ENCODE measurements at places on chromosomes 5 and 9.

GRCh38 chr5:158265931-158266700 lies 407.2 kb upstream of the CLINT1 start:
- DNase-seq, result no peak

DNA sequence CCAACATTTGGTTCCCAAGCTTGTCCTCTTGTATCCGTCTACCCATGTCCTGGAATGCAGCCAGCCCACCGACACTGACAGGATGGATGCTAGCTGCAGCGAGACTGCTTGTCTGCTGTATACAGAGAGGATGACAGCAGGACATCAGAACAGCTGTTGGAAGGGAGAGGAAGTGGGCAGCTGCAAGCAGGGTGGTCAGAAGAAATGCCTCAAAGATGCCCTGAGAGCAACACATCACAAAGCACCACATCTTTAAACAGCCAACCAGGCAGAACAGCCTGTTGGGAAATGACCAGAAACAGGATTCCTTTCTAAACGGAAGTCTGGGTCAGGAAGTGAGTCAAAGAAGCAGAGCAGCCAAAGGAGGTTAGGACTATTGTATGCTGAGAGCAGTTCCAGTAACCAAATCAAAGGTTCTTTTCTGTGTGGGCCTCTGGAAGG lies 219.1 kb downstream of the NDUFS4 start:
- no peak for DNase-seq

DNA sequence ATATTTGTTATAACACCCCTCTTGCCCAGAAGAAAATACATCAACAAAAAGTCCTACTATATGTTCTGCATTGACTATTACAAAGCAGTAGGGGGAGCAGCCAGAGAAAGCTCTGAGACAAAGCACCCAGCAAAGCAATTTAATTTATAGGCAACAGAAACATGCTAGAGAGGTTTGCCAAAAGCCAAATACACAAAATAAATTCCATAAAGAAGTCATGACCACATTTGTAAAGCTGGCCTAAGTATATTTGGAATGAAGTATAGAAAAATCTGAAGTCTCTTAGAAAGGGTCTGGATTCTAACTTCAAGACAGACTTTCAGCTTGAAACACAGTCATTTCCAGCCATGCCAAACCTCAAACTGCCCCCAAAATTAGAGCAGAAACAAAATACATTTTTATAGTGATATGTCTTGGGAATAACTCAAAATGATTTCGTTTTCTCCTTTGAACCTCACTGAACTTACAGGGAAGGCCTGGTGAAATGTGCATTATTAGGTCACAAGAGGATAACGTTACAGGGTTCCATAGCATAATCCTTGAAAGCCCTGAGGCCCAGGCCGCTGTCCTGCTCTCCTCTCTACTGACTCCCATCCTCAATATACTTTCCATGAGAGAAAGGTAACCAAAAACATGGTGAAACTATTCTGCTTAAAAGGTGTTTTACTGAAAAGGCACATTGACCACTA lies 451.8 kb downstream of the RAB3C start:
- DNase-seq, result peak; percentile 44

DNA sequence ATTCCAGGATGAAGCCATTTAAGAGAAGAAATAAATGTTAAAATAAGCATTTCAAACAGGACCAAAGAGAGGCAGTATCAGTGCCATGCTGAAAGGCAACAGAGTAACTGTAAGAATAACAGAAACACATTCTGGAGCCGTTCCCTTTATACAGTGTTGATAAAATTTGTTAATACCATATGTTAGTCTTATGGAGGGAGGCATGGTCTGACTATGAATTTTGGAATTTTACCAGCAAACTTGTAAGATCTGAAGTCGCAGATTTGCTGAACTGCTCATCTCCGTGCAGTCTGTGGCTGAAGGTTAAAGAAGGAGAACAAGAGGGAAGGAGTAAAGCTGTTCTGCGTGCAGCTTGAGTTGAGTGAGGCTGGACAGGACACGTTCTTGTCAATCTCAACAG lies 508.4 kb downstream of the NFIB start:
- DNase-seq, result no peak

- DNase-seq, result no peak
Measured at GRCh38 chr5:179816796-179817469, 3.8 kb upstream of the SQSTM1 start.

- DNase-seq, result no peak
Measured at GRCh38 chr5:96072138-96072790, 110.6 kb upstream of the ELL2 start.

DNA sequence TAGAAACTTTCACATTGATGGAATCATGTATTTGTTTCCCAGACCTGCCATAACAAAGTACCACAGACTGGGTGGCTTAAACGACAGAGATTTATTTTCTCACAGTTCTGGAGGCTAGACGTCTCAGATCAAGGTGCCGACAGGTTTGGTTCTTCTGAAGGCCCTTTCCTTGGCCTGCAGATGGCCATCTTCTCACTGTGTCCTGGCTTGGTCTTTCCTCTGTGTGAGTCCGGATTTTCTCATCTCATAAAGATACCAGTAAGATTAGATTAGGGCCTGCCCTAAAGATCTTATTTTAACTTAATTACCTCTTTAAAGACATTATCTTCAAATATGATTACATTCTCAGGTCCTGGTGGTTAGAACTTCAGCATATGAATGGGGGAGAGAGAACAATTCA lies 5.8 kb downstream of the USP20 start:
- DNase-seq, result no peak

DNA sequence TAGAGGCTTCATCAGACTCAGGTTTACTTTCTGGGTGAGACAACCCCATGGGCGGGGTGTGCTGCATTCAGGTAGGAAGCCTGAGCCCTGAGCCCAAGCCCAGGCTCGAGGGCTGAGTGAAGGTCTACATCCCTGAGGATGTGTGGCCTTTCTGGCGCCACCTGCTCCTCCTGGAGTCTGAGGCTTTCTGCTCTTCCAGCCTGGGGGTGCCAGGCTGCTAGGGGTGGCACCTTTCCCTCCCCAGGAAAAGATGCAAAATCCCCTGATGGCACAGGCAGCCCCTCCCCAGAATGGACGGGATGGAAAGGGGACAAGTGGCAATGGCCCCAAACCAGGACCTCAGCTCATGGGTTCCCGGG lies 44.4 kb upstream of the PRRC2B start:
- no peak for DNase-seq

- DNase-seq, result peak; percentile 81
Measured at GRCh38 chr9:134455934-134456755, 129.9 kb downstream of the RXRA start.

DNA sequence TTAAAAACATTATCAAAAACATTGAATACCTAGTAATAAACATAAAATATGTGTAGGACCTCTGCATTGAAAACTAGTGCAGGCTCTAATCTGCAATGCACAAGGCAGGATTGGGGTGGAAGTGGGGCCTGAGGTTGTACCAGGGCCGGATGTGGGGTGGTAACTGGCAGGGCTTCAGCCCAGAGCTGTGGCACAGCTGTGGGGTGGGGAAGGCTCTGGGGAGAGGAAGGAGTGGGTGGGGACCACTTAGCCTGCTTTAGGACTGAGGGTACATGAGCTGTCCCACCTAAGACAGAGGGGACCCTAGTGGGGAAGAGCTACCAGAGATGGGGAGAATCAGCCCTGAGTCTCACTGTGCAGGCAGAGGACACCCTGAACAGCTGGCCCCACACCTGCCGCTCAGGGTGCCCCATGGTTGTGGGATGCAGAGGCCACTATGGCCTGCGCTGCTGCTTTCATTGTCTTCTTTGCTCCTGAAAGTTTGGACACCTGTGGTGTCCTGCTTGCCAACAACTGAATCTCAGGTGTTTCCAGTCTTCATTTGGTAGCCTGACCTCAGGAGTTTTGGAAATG lies 311.4 kb downstream of the TLE4 start:
- peak; percentile 61 for DNase-seq

GRCh38 chr9:36088020-36088419 lies 48.5 kb upstream of the GLIPR2 start:
- DNase-seq, result no peak

DNA sequence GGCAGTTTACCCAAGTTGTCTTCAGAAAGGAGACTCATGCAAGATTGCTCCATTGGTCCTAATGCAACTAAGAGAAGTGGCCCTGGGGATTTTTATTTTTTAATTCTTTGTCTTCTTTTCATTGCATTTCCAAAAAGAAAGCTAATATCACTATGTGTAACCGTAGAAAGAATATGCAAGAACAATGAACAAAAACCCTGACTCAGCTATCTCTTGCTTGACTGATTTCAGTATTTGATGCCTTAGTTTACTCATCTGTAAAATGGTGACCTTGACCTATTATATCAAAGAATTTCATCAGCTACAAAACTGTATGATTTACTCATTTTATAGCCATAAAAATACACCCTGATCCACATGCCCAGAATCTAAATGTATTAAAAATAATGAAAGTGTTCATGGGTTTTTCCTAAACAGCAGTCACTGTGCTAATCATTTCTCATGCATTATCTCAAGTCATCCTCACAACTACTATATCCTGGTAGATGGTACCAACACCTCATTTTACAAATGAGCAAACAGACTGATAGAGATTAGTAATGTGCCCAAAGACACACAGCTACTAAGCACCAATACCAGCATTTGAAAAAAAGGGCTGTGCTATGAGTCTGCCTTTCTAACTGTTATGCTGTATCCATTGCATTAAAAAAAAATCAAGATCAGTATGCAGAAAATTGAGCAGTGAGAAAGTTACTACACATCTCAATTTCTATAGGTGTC lies 185.7 kb downstream of the MLLT3 start:
- no peak for DNase-seq

DNA sequence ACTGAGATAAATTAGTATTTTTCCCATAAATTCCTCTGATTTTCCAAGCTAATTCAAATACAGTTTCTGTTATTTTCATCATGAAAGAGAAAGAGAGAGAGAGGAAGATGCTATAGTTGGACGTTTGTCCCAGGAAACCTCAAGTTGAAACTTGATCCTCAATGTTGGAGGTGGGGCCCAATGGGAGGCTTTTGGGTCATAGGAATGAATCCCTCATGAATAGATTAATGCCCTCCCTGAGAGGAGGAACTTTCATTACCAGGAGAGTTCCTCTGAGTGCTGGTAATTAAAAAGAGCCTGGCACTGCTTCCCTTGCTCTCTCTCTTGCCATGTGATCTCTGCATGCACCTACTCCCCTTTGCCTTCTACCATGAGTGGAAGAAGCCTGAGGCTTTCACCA lies 189.9 kb upstream of the SMC2 start:
- no peak for DNase-seq

- DNase-seq, result no peak
Measured at GRCh38 chr5:88388476-88389337, 120.1 kb upstream of the TMEM161B start.

DNA sequence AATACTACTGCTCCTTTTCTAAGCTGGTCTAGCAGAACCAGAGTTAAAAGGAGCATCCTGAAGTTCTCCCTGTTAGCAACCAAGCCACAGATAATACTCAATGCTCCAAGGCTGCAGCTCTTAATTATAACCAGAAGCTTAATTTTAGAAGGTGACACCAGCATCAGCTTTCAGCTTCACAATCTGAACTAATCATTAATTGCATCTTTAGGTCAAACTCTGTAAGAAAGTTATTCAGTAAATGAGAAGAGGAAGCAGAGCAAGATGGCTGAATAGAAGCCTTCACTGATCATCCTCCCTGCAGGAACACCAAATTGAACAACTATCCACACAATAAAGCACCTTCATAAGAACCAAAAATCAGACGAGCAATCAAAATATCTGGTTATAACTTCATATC lies 38.5 kb downstream of the APBA1 start:
- DNase-seq, result no peak

DNA sequence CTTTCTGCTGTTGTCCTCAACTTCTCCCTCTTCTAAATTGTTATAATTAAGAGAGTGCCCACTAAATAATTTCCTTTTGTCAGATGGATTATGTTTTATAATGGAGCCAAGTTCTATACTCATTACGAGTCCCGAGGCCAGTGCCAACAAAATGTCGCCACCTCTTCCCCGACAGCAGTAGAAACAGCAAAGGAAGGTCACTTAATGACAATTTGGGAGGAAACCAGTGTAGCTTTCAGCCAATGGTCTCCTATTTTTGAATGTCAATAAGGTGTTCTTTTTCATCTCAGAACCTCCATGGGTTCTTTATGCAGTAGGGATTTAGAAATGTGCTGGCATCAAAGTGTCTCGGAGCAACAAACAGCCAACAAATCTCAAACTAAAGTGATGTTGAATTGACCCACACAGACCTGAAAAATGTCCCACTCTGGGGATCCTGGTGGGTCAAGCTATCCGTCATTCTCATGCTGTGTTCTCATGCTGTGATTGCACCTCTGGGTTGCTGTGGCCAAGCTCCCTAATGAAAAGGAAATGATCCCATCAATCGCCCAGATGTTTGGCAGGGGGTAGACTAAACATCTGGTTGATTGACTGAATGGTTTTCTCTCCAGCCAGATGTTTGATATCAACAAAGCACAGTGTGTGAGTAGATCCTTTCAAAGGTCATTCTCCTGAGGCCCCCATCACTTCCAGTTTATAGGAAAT lies 291.9 kb downstream of the DMAC1 start:
- DNase-seq, result no peak

- DNase-seq, result no peak
Measured at GRCh38 chr5:75961818-75962217, 121.4 kb upstream of the SV2C start.

- DNase-seq, result no peak
Measured at GRCh38 chr9:83444110-83444509, 94.1 kb downstream of the FRMD3 start.

GRCh38 chr5:78009937-78010527 lies 233.9 kb upstream of the TBCA start:
- no peak for DNase-seq

DNA sequence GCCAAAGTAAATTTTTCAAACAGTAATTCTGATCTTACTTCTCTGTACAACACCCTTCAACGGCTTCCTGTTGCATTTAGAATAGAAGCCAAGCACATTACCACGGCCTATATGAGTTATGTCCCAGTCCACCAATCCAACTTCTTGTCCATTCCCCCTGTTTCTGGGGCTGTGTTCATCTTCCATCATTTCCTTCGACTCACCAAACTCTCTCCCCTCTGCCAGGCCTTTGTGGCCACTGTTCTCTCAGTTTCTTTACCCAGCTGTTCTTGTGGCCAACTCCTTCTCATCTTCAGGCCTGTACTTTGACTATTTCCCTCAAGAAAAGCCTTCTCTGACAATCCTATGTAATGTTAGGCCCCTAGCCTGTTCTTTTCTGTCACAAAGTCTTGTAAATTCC lies 259.4 kb upstream of the EFNA5 start:
- no peak for DNase-seq

- DNase-seq, result no peak
Measured at GRCh38 chr5:123303802-123304201, 119.4 kb downstream of the CEP120 start.

DNA sequence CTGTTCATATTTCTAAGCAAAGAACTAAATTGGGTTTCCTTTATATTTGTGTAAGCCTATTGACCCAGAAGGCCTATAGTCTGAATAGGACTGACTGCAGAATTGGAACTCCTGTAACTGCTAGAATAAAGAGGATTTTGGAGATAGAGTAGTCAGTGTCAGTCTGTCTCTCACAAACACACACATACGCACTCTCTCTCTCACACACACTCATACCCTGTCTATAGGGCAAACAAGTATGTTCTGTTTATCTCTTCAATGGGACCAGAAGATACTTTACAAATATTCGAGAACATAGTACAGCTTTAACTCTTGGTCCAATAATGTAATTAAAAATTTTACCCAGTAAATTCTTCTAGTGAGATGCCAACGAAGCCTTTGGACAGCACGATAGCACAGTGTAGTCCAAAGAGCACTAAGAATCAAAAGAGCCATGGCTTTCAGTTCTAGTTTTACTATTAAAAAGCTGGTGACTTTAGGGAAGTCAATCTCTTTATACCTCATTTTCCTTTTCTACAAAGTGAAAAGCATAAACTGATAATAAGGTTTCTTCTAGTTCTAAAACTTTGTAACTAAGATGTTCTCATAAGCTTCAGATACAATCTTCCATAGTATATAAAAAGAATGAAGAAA lies 19.3 kb downstream of the ABHD17B start:
- DNase-seq, result no peak

Measured in CD4-positive, alpha-beta T cell treated with Interleukin-6 at 100 ng/mL for 8 hours (primary cell).